Pancreas (tissue), 10 donors: ENCODE measurements at places on chromosomes 4 and X. TPM values are rescaled to one million over a fixed set of nuclear protein-coding genes. Genes with fewer than 3 reads are reported as not detected.
A peak's percentile ranks its signal among the peaks of the same experiment; 100 is the strongest.

WDFY3 gene
- 5.3 TPM for polyA plus RNA-seq

DNA sequence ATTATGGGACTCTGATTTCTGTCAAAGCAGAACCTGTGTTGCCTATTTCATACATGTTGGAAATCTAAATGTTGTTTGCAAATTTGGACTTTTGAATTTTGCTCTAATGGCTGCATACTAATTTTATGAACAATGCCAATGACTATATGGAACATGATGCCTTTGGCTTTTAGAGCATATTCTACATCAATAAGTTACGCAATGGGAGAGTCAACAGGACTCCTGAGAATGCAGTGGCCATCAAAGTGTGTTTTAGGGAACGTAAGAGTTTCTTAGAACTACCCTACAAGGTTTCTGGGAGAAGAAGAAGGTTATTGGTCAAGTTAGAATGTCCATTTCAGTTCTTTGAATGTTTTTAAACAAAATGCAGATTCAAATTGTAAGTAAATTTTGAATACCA lies 76.1 kb downstream of the SLIT2 start:
- H3K27ac ChIP-seq: no peak overlapping the region
- H3K36me3 ChIP-seq: no peaks in the 10 kb centered on the region
- H3K4me1 ChIP-seq: no peaks in the 10 kb centered on the region

DNA sequence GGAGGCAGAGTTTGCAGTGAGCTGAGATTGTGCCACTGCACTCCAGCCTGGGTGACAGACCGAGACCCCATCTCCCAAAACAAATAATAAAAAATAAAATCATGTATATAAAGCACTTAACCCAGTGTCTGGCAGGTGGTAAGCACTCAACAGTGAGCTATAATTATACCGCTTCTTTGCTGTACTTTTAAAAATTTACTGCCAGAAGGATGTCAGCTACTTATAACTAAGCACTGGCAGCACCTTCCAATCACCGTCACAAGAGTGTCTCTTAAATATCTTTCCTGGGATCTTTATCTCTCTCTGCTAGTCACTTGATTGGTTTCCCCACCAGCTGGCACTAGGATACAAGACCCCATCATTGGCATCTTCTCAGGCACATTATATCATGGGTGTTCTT lies 53.9 kb upstream of the DAPP1 start:
- no peaks in the 10 kb centered on the region for H3K4me1 ChIP-seq
- no peaks in the 10 kb centered on the region for H3K36me3 ChIP-seq
- DNase-seq: no peak
- H3K27ac ChIP-seq: no peak overlapping the region
- no peaks in the 10 kb centered on the region for H3K27me3 ChIP-seq

DNA sequence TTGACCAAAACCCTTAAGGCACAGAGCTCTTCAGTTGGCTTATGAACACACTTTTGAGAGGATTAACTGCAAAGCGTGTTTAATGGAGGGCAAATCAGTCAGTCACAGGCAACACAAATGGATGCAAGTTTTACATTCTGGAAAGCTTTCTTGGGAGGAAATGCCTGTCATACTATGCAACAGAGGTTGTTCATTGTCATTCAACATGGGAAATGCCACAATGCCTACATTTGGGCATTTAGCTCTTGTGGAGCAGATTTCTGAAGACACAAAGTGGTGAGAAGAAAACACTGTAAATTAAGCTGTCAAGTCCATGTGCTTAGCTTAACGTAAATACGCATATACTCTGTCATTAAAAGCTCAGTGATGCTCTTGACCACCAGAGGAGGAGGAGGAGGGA lies 41.1 kb downstream of the CBLL2 start:
- H3K36me3 ChIP-seq: no peaks in the 10 kb centered on the region
- DNase-seq: no peak
- no peak overlapping the region for H3K4me3 ChIP-seq
- H3K27me3 ChIP-seq: no peaks in the 10 kb centered on the region

DNA sequence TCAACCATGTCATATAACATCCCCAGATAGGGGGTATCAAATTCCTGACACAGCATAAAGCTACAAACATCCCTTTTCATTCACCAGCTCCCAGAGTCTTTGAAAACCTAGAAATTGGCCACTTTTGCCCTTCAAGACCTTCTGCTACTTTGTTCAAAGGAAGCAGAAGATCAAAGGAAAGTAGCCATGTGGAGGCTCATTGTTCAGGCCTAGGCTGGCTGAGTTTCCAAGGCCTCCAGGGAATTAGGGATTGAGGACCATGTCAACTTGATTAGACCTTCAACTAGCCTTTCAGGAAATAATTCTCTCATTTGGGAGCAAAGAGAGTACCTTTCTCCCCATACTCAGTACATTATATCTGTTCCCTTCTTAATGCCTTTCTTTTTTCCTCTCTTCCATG lies 66.8 kb upstream of the ATXN3L start:
- H3K4me1 ChIP-seq: no peaks in the 10 kb centered on the region
- H3K27me3 ChIP-seq: no peaks in the 10 kb centered on the region
- H3K27ac ChIP-seq: no peak overlapping the region
- no peak overlapping the region for H3K4me3 ChIP-seq
- no peaks in the 10 kb centered on the region for H3K36me3 ChIP-seq

DNA sequence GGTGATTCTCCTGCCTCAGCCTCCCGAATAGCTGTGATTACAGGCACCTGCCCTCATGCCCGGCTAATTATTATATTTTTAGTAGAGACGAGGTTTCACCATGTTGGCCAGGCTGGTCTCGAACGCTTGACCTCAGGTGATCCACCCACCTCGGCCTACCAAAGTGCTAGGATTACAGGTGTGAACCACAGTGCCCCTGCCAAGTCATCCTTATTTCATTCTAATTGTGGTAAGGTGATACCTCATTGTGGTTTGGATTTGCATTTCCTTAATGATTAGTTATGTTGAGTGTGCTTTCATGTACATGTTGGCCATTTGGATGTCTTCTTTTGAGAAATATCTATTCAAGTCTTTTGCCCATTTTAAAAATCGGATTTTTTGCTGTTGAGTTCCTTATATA lies 93.0 kb downstream of the USP9X start:
- no peaks in the 10 kb centered on the region for H3K27me3 ChIP-seq
- H3K4me1 ChIP-seq: no peaks in the 10 kb centered on the region
- DNase-seq: no peak
- H3K27ac ChIP-seq: no peak overlapping the region

- H3K4me3 ChIP-seq: no peak overlapping the region
- no peaks in the 10 kb centered on the region for H3K36me3 ChIP-seq
- no peaks in the 10 kb centered on the region for H3K27me3 ChIP-seq
- no peak overlapping the region for H3K27ac ChIP-seq
These were observed 449.3 kb downstream of the RPA4 start for GRCh38 chrX:97332963-97333362.

GRCh38 chr4:139686130-139686529 lies 20.5 kb downstream of the MGST2 start:
- no peaks in the 10 kb centered on the region for H3K36me3 ChIP-seq
- no peaks in the 10 kb centered on the region for H3K27me3 ChIP-seq
- no peak overlapping the region for H3K27ac ChIP-seq
- no peak overlapping the region for H3K4me3 ChIP-seq
- peaks cover 19% of the 10 kb centered on the region for H3K4me1 ChIP-seq
- DNase-seq: no peak

DNA sequence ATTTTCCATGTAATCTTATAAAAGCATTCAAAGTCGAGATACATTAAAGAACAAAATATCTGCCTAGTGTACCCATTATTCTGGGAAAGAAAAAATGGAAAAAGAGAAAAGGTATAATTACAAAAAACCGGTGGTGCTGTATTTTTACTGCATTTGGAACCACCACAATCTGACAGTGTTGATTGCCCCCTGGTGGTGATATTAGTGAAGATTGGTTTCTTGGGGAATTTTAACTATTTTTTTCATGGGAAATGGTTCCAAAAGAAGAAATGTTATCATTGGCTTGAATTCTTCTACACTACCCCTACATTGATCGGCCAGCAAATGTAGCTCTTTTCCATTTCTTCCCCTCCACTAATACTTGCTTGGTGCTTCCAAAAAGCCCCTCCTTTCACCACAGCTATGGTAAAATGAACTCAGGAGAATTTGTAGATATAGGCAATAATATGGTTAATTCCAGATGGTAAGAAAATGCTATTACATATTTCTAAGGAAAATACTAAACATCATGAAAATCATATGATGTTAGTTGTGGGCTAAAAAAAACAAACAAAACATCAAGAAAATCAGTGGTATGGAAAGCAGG lies 50.0 kb downstream of the COX18 start:
- no peak overlapping the region for H3K4me3 ChIP-seq
- no peaks in the 10 kb centered on the region for H3K36me3 ChIP-seq
- H3K27me3 ChIP-seq: no peaks in the 10 kb centered on the region
- no peak overlapping the region for H3K27ac ChIP-seq

DNA sequence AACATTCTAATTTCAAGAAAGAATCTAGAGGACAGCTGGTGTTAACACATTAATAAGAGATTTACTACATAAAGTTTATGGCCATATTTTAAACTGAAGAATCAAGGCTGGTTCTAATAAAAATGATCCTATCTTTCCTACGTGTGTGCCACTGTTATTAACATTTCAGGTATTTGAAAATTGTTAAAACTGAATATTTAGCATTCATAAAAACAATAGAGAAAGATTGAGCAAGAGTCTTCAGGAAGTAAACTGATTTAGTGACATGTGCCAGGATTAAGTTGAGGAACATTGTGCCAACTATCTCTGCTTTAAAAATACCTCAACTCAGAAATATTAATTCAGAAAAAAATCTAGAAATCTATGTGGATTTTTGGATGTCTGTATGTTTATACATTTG lies 810.1 kb downstream of the FAT4 start:
- H3K27me3 ChIP-seq: no peaks in the 10 kb centered on the region
- H3K36me3 ChIP-seq: no peaks in the 10 kb centered on the region
- H3K4me1 ChIP-seq: no peaks in the 10 kb centered on the region
- H3K4me3 ChIP-seq: no peak overlapping the region
- H3K27ac ChIP-seq: no peak overlapping the region

POLR2B gene
- polyA plus RNA-seq: 36.3 TPM

- no peak overlapping the region for H3K4me3 ChIP-seq
- H3K27ac ChIP-seq: no peak overlapping the region
- no peaks in the 10 kb centered on the region for H3K36me3 ChIP-seq
- H3K4me1 ChIP-seq: no peaks in the 10 kb centered on the region
- H3K27me3 ChIP-seq: no peaks in the 10 kb centered on the region
- no peak for DNase-seq
These were observed 68.8 kb downstream of the SLITRK2 start for GRCh38 chrX:145886469-145886868.

EREG gene
- polyA plus RNA-seq: not detected

DNA sequence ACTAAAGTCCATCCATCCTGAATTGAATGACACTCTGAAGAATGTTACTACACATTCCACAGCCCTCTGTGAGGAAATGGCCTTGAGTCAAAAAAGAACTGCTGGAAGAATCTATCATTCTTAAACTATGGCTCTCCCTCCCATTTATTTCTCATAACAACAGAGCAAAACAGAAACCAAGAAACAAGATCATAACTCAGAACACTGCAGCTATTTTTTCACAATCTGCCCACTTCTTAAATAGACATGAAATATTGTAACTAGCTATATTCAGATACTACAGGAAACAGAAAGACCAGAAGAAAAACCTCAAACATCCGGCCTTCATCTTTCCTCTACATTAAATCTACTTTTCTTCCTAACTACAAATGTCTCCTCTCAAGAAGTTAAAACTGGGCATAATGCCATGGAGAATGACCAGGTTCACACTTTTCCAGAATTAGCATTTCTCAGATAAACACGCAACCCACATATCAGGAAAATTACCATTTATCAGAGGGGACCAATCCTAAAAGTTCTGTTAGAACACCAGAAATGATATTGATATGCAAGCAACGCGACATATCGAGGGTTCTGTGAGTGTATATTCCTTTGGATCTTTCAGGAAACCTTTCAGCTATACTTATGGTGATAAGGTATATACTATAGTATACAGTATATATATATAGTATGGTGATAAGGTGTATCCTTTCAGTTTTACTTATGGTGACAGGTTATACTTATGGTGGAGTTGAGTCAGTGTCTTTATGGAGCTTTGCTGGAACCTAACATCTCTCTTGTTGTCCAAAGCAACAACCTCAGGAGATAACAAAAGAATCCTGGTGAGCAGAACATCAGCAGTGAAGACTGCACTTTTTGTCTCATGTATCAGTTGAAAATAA lies 60.4 kb upstream of the IRF2 start:
- DNase-seq: no peak
- no peak overlapping the region for H3K4me3 ChIP-seq
- peaks cover 17% of the 10 kb centered on the region for H3K4me1 ChIP-seq
- no peaks in the 10 kb centered on the region for H3K27me3 ChIP-seq

DNA sequence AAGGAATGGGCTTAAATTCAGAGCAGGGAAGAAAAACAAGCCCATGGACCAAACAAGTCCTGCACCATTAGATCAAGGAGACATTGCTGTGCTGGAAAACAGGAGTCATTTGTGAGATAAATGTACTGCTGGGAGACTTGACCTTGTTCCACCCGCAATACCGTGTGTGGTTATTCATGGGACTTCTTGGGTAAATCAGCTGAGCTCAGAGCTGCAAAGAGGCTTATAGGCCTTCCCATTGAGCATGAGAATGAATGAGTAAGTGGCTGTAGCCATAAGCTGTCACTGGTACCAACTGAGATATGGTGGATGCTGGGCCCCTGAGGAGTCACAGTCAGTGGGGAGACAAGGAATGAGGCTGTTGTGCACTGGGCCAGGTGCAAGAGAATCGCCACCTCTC lies 2.3 kb upstream of the CYTL1 start:
- H3K27ac ChIP-seq: no peak overlapping the region
- no peaks in the 10 kb centered on the region for H3K4me1 ChIP-seq
- no peak for DNase-seq
- H3K4me3 ChIP-seq: no peak overlapping the region
- H3K27me3 ChIP-seq: peaks cover 3% of the 10 kb centered on the region

DNA sequence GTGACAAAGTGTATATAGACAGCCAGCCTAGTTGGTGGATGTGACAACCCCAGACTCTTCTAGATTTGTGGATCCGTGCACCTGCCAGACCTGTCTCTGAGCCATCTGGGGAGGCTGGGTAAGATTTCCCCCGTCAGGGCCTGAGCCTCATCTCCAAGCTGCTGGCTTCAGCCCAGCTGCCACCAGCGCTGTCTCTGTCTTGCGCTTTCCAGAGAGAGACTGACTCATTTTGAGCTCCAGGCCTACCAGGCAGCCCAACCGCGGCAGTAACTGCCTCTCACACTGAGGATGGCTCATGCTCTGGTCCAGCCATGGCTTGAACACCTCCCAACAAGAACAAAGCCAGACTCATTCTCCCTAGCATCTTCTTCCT lies 26.4 kb downstream of the NOP14 start:
- H3K27me3 ChIP-seq: no peaks in the 10 kb centered on the region
- H3K27ac ChIP-seq: no peak overlapping the region
- peaks cover 11% of the 10 kb centered on the region for H3K4me1 ChIP-seq
- DNase-seq: peak; percentile 45
